ENCODE measurements at places on chromosomes 12 and 14. TPM values are rescaled to one million over a fixed set of nuclear protein-coding genes. Genes with fewer than 3 reads are reported as not detected.
A peak's percentile ranks its signal among the peaks of the same experiment; 100 is the strongest.

GRCh38 chr14:105537580-105538474 is 11.4 kb downstream of the TMEM121 start:
- DNase-seq = peak; percentile 53
- no peaks in the 10 kb centered on the region for H3K4me1 ChIP-seq
- no peaks in the 10 kb centered on the region for H3K36me3 ChIP-seq
- peaks cover 7% of the 10 kb centered on the region for H3K27me3 ChIP-seq
- H3K4me3 ChIP-seq = no peak overlapping the region

GRCh38 chr12:14638066-14638465 is 58.3 kb downstream of the GUCY2C start:
- DNase-seq = no peak
- H3K4me1 ChIP-seq = peaks cover 7% of the 10 kb centered on the region
- no peak overlapping the region for H3K27ac ChIP-seq
- H3K4me3 ChIP-seq = no peak overlapping the region
- no peaks in the 10 kb centered on the region for H3K36me3 ChIP-seq

- H3K4me1 ChIP-seq = no peaks in the 10 kb centered on the region
- no peak for DNase-seq
- no peak overlapping the region for H3K4me3 ChIP-seq
- H3K27ac ChIP-seq = no peak overlapping the region
These were observed 127.2 kb downstream of the BBS10 start for GRCh38 chr12:76220980-76221379.

GRCh38 chr14:59595071-59595470 is 18.5 kb upstream of the CCDC175 start:
- H3K4me3 ChIP-seq = no peak overlapping the region
- DNase-seq = no peak
- no peaks in the 10 kb centered on the region for H3K27me3 ChIP-seq
- no peaks in the 10 kb centered on the region for H3K4me1 ChIP-seq

HVCN1 gene
- total RNA-seq = 13.8 TPM

DNA sequence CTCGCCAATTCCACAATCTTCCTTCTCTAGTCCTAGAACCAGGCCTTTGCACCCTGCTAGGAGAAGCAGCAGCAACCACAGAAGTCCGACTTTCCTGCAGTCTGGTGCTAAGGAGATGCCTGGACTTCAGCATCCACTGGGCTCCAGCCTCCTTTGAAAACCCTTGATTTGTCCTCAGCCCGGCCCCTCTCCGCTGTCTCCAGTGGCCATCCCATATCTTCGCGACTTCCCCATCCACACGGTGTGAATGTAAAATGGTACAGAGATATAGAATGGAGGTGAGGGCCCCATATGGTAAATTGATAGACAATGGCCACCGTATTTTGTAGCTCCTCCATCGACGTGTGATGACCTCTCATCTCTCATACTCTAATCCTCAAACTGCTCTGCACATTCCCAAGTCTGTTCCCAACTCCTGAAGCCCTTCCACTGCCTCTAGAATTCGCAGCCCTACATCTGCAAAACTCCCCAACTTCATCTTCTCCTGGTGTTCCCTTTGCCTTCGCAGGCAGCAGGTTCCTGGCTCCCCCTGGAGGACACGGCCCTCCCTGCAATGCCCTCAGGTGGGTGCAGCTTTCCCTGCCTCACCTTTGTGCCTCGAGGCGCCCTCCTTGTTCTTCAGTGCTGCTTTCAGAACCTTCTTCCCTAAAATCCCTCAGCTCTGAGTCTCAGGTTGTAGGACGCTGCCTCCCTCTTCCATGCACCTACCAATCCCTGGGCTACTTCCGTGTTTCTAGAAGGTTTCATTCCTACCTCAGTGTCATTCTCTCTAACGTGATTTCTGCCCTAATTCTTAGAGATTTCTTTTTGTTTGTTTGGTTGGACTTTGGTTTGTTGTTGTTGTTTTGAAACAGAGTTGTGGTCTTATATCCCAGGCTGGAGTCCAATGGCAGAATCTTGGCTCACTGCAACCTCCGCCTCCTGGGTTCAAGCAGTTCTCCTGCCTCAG is 36.7 kb downstream of the TMBIM6 start:
- no peaks in the 10 kb centered on the region for H3K36me3 ChIP-seq
- DNase-seq = peak; percentile 62
- H3K4me1 ChIP-seq = peaks cover 19% of the 10 kb centered on the region

GRCh38 chr12:14965221-14965620 is 3.8 kb upstream of the ARHGDIB start:
- H3K4me1 ChIP-seq = peaks cover 31% of the 10 kb centered on the region
- no peak for DNase-seq
- H3K27ac ChIP-seq = no peak overlapping the region
- H3K27me3 ChIP-seq = no peaks in the 10 kb centered on the region

DNA sequence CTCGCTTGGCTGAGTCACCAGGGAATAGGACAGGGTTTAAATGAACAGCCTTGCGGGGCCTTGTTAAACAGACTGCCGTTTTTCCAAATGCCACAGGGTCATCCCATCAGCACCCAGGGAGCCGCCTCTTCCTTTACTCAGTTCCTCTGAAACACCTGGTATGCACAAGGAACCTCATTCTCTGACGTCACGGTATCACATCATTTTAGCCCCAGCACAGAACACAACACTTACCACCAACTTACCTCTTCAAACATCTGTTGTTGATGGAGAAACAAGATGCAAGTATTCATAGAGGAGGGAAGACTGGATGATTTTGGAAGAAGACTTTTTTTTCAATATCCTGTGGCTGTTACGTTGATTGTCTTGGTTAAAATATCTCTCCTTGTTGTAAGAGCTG is 535.3 kb upstream of the TMEM132C start:
- no peaks in the 10 kb centered on the region for H3K36me3 ChIP-seq
- no peaks in the 10 kb centered on the region for H3K27me3 ChIP-seq
- no peak overlapping the region for H3K27ac ChIP-seq
- H3K4me1 ChIP-seq = no peaks in the 10 kb centered on the region
- no peak for DNase-seq
- no peak overlapping the region for H3K4me3 ChIP-seq

DNA sequence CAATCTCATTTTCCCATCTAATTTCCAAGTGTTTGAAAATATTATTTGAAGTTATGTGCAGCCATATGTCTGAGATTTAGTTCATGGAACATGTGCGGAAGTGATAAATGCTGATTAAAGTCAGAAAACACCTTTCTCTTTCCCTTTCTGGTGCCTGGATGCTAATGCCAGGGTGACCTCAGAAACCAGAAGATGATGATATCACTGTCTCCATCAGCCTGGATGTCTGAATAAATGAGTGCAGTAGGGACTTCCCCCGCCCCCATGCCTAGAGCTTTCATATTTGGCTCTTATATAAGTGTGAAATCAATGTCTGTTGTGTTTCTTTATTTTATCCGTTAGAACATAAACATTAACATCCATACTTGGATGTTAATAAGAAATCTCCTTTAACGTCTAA is 261.9 kb upstream of the LRIG3 start:
- no peak overlapping the region for H3K4me3 ChIP-seq
- no peaks in the 10 kb centered on the region for H3K4me1 ChIP-seq
- H3K27me3 ChIP-seq = no peaks in the 10 kb centered on the region
- no peak overlapping the region for H3K27ac ChIP-seq

DNA sequence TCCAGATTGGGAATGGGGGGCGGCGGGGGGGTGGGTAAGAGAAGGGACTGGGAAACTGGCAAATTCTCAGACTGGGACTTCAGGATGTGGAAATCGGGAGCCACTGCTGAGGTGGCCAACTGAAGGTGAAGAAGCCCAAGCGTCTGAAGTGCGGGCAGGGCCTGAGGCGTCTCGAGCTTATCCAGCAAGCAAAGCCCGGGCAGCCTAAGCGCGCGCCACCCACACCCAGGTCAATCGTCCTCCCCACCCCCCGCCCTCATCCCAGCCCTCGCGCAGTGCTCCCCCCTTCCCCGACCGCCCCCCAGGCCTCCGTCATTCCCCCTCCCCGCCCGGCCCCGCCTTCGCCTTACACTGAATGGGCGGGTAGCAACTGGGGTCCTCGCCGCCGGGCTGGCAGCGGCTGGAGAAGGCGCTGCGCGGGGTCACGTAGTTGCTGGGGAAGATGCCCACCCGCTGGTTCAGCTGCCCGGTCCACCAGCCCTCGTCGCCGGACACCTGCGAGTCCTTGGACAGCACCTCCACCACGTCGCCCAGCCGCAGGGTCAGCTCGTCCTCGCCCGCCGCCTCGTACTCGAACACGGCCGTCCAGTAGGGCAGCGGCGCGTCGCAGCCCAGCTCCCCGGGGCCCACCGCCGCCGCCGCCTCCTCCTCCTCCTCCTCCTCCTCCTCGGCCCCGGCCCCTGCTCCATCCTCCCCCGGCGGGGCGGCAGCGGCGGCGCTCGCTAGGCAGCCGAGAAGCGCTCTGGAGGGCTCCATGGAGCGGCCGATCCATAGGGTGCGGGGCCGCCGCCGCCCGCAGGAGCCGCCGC is 693 bp downstream of the MAP3K9 start:
- H3K27me3 ChIP-seq = no peaks in the 10 kb centered on the region
- DNase-seq = peak; percentile 21
- H3K4me1 ChIP-seq = peaks cover 11% of the 10 kb centered on the region
- no peaks in the 10 kb centered on the region for H3K36me3 ChIP-seq

CCDC59 gene
- 101 TPM for total RNA-seq

GRCh38 chr14:36771028-36771640 is 109.5 kb downstream of the PAX9 start:
- H3K36me3 ChIP-seq = no peaks in the 10 kb centered on the region
- no peaks in the 10 kb centered on the region for H3K4me1 ChIP-seq
- H3K27ac ChIP-seq = no peak overlapping the region
- DNase-seq = no peak
- no peaks in the 10 kb centered on the region for H3K27me3 ChIP-seq

GRCh38 chr12:42794806-42795205 is 205.3 kb upstream of the PRICKLE1 start:
- H3K27ac ChIP-seq = no peak overlapping the region
- no peak for DNase-seq
- H3K36me3 ChIP-seq = no peaks in the 10 kb centered on the region
- no peaks in the 10 kb centered on the region for H3K4me1 ChIP-seq

- DNase-seq = no peak
- H3K4me3 ChIP-seq = no peak overlapping the region
- H3K27me3 ChIP-seq = peaks cover 3% of the 10 kb centered on the region
- peaks cover 50% of the 10 kb centered on the region for H3K4me1 ChIP-seq
- H3K27ac ChIP-seq = no peak overlapping the region
- peaks cover 10% of the 10 kb centered on the region for H3K36me3 ChIP-seq
These were observed 142.0 kb downstream of the DUSP6 start for GRCh38 chr12:89210277-89210676.

GRCh38 chr14:75205591-75205990 is 29.2 kb upstream of the TMED10 start:
- peak overlapping the region; percentile 67 for H3K27ac ChIP-seq
- H3K4me1 ChIP-seq = peaks cover 30% of the 10 kb centered on the region

KSR2 gene
- 0.08 TPM for total RNA-seq

- peaks cover 12% of the 10 kb centered on the region for H3K27me3 ChIP-seq
- H3K4me3 ChIP-seq = no peak overlapping the region
These were observed 39.2 kb downstream of the EFCAB11 start for GRCh38 chr14:89915114-89915878.

DNA sequence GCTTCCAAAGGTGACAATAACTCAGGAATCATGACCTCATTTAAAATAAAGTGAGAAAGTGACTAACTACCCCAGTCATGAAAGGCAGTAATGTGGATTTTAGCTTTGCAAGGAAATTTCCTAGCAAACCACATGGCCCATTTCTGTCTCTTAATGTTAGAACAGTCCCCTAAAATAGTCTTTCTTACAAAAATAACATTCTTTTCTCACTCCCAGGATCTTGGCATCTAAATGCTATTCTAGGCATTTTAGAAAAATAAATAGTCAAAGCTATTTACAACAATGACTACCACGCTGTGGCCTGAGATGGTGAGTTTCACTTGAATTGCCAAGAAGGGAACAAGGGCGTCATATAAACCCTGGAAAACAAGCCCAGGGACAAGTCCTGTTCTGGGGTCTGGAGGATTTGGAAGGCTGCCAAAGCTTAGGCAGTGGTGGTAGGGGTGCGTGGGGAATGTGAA is 101.2 kb upstream of the CCDC175 start:
- no peak overlapping the region for H3K27ac ChIP-seq
- H3K36me3 ChIP-seq = no peaks in the 10 kb centered on the region
- H3K4me3 ChIP-seq = no peak overlapping the region
- no peaks in the 10 kb centered on the region for H3K4me1 ChIP-seq
